Caudate nucleus (tissue), 63 donors: ENCODE measurements at places on chromosomes 5 and 9.
A peak's percentile ranks its signal among the peaks of the same experiment; 100 is the strongest.

DNA sequence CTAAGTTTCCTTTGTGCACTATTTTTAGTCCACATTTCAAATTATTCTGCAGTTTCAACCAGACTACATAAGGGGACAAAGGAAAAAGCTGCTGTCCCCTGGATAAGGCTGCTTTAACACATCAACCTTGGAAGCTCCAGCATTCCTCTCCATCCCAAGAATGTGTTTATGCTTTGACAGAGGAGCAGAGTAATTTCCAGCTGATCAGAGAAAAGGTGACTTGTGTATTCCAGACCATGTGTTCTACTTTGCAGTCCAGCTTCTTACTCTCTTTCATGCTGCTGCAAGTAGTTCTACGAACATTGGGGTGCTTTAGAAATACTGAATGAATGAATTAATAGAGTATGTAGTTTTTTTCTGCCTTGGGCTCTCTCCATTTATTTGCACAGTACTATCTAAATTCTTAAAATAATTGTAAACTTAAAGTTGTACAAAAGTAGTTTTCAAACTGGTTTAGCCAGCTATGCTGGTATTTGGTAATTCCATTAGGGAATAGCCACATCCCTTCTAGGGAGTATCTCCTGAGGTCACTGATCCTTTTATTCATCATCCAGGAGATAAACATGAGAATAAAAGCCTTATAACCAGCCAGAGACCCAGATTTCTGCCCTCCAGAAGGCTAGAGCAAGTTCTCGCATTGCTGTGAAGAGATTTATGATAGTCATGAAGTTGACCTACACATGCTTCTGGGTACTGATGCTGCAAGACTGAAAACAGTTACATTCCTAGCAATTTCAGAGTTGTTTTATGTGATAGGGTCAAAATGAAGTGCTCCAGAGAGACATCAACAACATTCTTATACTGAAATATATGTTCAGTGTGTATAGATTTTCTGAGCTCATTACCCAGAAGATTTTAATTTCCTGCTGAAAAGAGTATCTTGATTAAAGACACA is 215.2 kb downstream of the COMMD10 start:
- DNase-seq: no peak

DNA sequence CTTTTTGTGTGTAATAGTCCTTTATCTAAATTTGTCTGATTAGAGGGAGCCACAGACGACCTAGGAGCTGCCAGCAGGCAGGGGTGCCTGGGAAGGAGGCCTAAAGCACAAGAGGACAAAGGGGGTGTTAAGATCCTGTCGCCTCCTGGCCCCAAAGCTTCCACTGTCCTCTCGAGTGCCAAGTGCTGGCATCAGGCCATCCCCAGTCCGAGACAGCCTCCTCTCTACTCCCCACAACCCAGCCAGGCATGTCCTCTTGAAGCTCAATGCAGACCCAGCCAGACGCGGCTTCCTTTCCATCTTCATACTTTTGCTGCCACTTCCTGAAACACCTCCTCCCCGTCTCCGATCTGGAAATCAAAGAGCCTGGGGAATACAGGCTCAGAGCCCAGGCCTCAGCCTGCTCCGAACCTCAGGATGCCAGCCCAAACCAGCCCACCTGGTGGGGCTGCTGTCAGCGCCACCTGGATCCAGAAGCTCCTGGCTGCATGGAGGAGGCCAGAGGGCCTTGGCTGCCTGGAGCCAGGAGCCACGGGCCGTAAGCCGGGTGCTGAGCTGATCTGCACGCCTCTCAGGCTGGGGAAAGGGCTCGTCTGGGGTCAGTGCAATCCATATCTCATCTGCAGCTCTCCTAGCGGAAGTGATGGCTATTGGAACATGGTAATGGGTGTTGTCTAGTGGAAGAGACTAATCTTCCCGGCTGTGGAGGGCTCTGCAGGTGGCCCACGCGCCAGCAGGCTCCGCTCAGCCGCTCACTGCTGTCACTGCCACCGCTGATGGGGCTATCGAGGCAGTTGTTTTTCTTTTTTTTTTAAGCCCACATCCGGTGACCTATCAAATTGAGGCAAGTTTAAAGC is 60.2 kb upstream of the FUBP3 start:
- DNase-seq: no peak

DNA sequence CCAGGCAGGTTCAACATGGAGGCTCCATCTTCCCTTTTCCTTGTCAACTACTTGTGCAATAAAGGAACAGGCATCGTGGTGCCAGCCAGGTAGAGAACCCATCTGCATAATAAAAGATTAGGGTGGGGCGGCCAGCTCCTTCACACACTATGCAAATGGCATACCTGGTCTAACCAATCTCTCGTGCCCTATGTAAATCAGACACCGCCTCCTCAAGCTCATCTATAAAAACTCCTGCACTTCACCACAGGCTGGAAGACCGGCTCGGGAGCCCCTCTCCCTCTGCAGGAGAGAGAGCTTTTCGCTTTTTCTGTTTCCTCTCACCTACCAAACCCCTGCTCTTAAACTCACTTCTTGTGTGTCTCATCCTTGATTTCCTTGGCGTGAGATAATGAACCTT is 244.3 kb upstream of the PUM3 start:
- DNase-seq: no peak

DNA sequence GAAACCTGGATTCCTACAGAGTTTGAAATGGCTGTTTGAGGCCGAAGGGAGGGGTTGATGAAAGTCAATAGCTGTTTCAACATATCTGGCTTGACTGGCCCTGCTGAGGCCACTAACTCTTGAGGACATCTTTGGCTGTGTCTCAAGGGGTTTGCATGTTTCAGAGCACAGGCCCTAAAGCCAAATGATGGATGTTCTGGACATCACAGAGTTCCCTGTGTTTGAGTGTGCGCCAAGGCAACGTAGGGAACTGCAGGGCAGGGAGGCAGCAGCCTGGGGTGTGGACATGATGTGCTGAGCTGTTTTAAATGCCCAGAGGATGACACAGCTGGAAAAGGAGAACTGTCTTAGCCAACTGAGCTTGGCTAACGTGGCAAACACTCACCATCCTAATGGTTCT is 89.6 kb downstream of the RAPGEF1 start:
- DNase-seq: no peak

DNA sequence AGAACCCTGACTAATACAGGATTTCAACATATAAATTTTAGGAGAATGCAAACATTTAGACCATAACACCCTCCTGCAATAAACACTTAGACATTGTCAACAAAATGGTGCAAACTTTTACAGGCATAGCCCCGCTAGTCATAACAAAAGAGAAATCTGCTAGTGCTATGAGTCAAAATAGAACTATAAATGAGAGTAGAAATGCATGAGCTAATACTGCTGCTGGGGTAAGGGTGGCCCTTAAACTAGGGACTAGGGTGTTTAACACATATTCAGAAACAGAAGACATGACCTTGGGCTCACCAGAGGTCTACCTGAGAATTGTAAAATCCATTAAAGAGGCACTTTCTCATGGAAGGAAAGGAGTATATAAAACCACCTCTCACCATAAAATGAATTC is 131.6 kb downstream of the TLR4 start:
- no peak for DNase-seq

DNA sequence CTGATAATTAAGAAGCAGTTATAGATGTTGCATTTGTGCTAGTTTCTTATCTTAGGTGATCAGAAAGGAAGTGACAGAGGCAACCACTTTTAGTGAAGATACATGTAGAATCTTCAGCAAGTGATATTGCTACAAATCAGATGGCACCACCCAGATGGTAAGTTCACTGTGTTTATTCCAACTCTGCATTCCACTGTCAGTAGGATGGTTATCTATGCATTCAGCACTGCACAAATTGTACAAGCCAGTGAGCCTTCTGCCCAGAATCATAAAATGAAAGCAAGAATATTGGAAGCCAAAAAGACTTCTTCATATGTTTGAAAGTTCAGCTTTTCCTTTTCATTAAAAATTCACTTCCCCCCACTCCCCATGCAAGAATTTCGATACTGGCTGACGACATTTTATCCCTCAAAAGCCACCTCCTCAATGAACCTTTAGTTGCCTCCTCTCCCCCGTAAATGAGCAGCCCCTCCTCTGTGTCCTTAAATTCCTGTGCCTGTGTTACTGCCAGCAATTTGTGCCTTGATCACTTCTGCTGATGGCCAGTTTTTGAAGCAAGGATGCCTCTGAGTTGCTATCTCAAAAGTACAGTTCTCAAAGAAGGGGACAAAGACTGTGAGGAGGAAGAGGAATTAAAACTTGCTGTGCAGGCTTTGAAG is 91.6 kb downstream of the ZSWIM6 start:
- DNase-seq: no peak

- DNase-seq: no peak
These were observed 11.7 kb upstream of the FAT2 start for GRCh38 chr5:151602806-151603205.

DNA sequence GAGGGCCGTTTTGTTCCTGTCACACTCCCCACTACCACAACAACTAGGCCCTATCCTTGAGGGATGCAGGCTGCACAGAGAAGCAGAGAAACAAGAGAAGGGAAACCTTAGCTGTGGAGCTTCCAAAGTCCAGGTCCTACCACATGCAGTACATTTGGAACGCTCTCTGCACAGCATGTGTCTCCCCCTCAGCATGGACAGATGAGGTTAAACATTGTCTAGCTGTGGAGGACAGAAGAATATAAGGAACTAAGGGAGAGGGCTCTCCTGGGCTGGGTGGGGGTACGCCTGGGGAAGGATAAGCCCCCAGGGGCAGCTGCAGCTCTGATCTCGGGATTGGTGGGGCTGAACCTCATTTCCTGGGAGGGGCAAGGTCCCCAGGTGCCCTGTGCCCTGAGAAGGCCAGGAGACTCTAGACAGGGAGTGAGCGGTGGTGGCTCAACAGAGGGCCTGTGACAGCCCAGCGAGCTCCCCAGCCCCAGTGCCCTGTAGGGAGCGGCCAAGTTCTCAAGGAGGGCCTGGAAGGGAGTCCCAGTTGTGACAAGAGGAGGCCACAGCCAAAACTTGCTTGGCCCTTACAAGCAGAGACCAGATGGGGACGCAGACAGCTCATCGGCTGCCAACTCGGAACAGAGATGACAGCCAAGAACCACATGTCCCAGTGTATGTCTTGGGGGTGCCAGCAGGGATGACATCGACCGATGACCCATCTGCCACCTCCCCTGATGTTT is 30.1 kb downstream of the TSPAN17 start:
- DNase-seq: no peak

GRCh38 chr5:7763621-7764072 is 87.3 kb downstream of the CFAP90 start:
- DNase-seq: peak; percentile 41

GRCh38 chr5:129653442-129653841 is 94.5 kb upstream of the MINAR2 start:
- no peak for DNase-seq

- DNase-seq: no peak
These were observed 147.9 kb downstream of the PIP5K1B start for GRCh38 chr9:68852941-68853340.

DNA sequence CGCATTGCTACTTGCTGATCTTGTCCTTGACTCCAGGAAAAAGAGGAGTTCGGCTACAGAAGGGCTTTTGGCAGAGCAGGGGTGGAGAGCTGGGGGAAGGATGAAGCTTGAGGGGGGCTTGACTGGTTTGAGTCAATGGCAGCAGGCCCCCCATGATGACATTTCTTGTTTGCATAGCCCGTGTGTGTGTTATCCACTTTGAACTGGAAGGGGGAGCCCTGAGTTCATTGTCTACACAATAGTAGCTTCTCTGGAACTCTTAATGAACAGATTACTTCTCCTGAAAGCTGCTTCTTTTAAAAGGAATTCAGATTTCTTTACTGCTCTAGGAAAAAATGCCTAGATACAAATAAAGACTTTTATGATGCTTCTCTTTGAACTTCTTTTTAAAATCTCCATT is 2.3 kb downstream of the IFNB1 start:
- no peak for DNase-seq

DNA sequence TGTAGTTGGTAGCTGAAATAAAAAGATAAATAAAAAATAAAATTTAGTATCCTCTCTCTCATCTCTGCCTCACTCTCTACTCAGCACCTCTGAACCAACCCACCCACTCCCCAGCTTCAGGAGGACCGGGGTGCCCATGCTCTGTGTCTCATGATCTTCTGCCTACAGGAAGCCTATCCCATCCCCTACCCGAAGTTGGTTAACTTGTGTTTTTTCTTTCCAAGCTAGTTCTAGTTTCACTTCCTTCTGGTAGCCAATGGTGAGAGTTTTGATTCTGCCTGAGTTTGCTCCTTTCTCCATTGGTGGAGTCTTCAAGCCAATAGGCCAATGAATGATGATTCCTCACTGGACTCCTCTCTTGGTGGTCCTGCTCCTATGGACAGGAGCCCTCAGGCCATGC is 32.1 kb downstream of the SNX24 start:
- no peak for DNase-seq

- no peak for DNase-seq
These were observed 18.9 kb downstream of the MARCHF11 start for GRCh38 chr5:16160706-16161105.

- DNase-seq: no peak
These were observed 87.6 kb downstream of the BASP1 start for GRCh38 chr5:17305017-17305416.

- DNase-seq: no peak
These were observed 22.0 kb downstream of the UBE2QL1 start for GRCh38 chr5:6470672-6471071.

DNA sequence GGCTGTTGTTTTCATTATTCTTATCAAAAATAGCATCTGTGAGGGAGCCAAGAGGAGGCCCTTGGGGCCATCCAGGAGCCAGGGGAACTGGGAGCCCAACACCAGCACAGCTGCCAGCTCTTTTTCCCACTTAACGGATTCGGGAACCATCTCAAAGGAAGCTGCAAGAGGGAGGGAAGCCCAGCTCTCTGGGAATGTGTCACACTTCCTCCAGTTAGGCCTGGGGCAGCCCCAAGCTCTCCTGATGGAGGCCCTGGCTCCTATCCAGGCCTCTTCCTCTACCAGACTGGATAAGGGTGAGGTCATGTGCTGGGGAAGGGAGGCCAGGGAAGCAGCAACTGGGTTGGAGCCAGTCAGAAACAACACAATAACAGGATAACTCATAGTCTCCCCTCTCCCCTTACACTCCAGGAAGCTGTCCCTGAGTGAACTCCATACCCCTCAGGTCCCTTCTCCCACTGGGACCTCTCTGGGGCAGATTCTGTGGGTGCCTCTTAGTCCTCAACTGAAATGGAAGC is 12.7 kb downstream of the CSF2 start:
- DNase-seq: no peak

DNA sequence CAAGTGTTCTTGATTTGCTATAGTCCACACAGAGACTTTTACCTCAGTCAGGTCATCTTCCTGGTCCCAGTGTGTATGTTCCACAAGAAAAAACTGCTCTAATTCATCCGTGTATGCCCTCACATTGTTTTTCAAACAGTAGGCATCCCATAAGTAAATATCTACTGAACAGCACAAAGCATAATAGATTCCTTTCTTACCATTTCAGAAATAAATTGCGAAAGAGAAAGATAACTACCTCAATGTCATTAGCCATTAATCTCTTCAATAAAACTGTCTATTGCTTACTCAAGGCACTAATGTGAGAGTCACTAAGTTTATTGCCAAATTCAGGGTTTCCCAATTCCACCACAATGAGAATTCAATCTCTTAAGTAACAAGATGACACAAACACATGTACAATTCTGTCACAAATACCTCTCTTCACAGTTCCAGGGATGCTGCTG is 9.6 kb downstream of the FBXW2 start:
- no peak for DNase-seq
